ENCODE measurements at places on chromosomes 4 and X.

GRCh38 chrX:121231566-121232358, 184.4 kb downstream of the GLUD2 start:
- DNase-seq: no peak

GRCh38 chr4:180942367-180942916, 1300.8 kb upstream of the TENM3 start:
- DNase-seq: no peak

DNA sequence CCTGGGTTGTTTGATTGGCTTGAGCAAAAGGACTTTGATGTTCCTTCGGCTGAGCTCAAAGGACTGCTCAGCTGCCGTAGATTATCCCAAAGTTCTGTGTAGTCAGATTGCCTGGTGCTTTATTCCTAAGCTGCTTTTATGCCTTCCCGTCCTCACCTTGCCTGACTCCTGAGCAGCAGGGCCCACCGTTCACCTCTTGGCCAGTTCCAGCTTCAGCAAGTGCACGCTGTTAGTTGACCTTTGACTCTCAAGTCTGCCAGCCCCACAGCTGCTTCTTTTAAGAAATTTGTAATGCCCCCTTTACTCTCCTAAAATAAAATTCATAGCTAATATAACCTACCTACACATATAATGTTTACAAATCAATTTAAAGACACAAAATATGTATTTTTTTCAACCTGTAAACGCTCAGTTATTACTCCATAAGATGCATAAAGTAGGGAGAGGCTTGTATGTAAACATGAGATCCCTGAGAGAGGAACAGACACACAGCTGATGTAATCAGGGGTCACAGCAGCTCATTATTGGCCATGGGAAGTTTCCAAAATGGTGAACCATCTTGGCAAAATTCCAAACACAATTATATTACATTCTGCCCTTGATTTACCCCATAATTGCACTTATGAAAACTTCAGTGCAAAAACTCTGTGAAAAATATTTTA, 28.6 kb downstream of the UCHL1 start:
- no peak for DNase-seq

DNA sequence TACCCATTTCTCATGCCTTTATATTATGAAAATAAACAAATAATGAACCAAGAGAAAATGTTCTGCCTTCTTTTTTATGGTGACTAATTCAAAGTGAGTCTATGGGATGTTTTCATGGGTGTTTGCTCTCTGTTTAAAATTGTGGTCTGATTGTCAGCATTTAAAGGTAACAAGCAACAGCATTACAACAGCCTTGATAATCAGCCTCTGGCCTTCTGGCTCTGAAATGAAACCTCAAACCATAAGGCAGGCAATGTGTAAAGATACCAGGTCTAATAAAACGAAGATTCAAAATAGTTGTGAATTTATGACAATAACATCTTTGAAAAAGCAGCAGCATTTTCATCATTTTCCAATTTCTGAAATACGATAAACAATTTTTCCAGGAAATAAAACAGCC, 63.7 kb downstream of the FAM13A start:
- no peak for DNase-seq

GRCh38 chrX:19990556-19991349, at the start of gene BCLAF3:
TSS of gene BCLAF3 (minus strand) at chrX:19991061. CDS start at chrX:19970264, 20,797 bp downstream.
- DNase-seq: peak; percentile 87

Measured in hepatic stellate cell (primary cell).